SIG-M5 (cell line): ENCODE measurements at places on chromosomes 7 and 10.

GRCh38 chr7:150468241-150468640 lies 17.8 kb downstream of the GIMAP8 start:
- no peak for DNase-seq

GRCh38 chr7:2814946-2815874 lies 28.9 kb downstream of the GNA12 start:
- no peak for DNase-seq

DNA sequence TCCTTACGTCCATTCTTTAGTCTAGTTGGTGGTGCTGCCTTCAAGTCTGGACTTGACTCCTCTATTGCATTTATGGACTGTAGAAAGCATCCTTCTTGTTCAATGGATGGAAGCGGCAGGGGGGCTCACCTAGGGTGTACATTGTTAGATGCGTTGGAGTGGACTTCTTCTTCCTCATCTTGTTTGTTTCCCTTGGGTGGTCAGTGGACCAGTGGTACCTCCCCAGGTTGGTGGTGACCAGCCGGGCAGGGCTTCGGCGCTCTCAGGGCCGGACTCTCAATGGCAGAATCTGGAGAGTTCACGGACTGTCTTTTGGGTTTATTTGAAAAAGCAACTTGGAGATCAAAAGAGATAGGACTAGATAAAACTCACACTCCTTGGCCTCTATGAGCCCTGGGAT lies 6.2 kb upstream of the BTBD16 start:
- DNase-seq = no peak

DNA sequence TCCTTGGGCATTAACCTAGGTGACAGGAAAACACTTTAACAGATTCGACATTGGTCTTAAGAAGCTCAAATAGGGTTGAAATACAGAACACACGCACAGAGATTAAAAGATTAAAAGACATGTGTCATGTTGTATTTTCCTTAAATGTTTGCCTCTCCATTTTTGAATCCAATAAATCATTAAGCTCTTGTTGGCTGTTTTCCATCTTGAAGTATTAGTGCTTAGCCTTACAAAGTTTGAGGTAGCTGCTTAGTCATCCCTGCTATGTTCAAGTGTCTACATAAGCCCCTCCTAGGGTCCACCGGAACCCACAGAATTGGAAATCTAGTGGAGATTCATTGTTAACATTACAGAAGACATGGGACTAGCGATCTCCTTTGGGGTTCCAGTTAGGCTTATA lies 12.7 kb upstream of the GJD4 start:
- no peak for DNase-seq

DNA sequence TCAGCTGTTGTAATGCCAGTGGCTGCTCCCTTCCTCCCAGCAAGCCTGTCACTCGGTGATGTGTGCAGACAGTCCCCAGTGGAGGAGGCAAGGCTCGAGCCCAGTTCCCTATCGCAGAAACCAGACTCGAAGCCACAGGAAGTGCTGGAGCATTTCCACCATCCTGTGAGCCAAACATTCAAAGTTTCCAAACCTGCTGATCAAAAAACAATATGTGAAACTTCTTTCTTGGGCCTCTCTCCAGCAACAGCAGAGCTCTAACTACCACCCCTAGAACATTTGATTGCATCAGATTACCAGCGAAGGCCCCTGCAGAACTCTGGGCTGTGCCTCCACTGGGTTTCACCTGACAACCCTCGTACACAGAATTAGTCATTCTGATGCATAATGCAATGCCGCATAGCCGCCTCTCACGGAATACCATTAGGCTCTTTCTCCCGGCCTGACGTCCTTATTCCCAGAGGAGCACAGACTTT lies 94.0 kb downstream of the ELMO1 start:
- DNase-seq = peak; percentile 90

GRCh38 chr10:58517081-58517480 lies 4.4 kb downstream of the BICC1 start:
- DNase-seq = no peak

- no peak for DNase-seq
Observed at GRCh38 chr10:45545150-45545549, 127.4 kb downstream of the ZFAND4 start.

DNA sequence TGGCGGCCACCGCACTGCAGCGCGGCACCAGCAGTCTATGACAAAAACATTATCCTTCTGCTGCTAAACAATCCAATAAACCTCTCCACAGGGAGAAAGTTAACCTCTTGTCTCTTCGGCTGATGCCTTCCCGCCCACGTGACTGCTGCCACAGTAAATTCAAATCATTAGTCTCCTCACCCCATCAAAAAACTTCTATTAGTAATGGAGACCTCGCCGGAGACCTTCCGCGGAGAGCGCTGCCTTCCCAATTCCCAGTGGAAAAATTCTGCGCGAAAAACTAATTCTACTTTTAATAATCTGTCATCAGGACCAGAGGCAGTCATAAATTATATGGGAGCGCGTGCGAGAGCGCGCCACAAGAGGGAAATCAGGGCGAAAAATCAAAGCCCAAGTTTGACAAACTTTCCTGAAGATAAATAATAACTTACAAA lies 90.0 kb upstream of the PAX2 start:
- DNase-seq = no peak

- DNase-seq = no peak
Observed at GRCh38 chr10:122997864-122998263, 10.7 kb downstream of the IKZF5 start.

DNA sequence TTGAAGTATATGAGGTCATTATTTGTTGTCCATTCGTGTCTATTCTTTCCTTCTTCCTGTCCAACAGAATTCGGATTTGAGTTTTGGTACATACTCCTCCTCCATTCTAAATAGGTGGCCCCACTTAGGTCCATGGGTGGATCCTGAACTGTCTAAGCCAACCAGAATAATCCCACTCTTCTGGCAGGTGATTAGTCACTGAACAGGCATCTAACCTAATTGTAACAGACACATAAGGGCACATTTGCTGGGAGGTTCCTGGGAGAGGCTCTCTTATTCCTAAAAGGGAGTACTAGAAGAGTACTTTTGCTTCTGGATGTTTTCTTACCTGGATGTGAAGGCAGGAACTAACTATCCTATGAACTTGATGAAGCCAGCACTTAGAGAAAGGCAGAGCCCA lies 16.8 kb downstream of the LRRC72 start:
- DNase-seq = no peak

GRCh38 chr7:78542981-78543380 lies 744.4 kb downstream of the PHTF2 start:
- DNase-seq = no peak

- no peak for DNase-seq
Observed at GRCh38 chr10:88901984-88902789, 22.1 kb downstream of the STAMBPL1 start.

DNA sequence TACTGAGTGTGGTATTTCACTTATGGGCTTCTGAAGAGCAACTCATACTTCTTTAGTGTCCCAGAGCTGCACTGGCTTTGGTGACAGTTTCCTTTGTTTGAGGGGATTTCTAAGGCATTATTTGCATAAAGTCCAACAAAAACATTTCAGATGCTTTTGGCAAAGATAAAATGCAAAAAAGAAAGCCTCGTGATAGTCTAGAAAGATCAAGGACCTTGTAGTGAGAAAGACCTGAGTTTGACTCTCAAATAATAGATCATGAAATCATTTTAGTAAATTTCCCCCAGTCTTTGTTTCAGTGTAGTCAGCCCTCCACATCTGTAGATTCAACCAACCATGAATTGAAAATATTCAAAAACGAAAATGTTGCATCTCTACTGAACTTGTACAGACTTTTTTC lies 107.4 kb downstream of the EEPD1 start:
- no peak for DNase-seq

DNA sequence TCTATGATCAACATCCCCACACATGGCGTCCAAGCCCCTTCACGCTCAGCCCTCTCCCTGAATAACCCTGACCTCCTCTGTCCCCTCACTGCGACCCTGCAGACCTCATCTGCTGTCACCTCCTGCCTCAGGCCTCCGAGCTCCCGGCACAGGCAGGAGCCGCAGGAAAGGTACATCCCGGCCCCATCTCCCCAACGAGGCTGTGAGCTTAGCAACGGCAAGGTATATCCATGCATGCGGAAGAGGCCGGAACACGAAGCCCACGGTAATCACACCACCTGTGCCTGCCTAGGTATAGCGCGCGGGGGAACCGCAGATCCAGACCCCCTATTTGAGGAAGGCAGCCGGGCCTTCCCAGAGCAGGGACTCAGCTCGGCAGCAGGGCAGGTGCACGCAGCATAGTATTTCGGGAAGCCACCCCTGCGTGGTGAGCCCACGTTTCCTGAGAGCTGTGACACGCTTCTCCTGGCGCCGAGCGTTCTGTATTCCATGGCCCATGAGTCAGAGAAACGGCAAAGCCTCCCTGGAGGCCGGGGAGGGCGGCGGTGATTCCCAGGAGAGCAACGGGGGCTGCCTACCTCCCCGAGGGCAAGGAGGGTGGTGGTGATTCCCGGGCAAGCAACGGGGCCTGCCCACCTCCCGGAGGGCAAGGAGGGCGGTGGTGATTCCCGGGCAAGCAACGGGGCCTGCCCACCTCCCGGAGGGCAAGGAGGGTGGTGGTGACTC lies 50.1 kb upstream of the DNAAF5 start:
- no peak for DNase-seq

- DNase-seq = no peak
Observed at GRCh38 chr7:22127835-22128527, 182.3 kb upstream of the CDCA7L start.

GRCh38 chr7:148303295-148304082 lies 287.1 kb upstream of the C7orf33 start:
- no peak for DNase-seq

GRCh38 chr10:98212196-98212595 lies 55.8 kb downstream of the LOXL4 start:
- no peak for DNase-seq

GRCh38 chr7:110600956-110601355 lies 490.0 kb upstream of the LRRN3 start:
- no peak for DNase-seq

DNA sequence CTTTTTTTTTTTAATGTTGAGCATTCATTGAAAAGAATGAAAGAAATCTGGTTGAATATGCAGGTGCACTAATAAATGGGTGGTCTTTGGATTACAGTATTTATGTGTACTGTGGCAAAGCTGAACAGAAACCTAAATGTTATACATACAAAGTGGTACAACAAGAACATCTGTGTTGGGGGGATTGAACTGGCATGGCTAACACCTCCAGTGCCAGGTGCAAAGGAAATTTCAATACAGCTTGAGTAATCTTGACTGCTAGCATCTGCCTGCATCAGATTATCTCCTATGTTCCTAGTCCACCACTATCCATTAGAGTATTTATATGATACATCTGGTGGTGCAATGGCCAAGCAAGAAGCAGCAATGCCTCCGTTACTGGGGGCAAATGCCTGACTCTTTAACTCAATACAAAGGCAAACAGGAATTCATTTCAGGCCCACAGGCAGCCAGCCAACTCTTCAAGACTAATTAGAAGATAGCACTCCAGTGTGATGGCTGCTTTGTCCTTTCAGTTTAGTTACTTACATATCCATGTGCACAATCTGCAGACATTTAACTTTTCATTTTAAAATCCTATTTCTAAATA lies 220.5 kb upstream of the ETV1 start:
- no peak for DNase-seq
